ENCODE measurements at places on chromosomes 16 and 17. TPM values are rescaled to one million over a fixed set of nuclear protein-coding genes. Genes with fewer than 3 reads are reported as not detected.

DNA sequence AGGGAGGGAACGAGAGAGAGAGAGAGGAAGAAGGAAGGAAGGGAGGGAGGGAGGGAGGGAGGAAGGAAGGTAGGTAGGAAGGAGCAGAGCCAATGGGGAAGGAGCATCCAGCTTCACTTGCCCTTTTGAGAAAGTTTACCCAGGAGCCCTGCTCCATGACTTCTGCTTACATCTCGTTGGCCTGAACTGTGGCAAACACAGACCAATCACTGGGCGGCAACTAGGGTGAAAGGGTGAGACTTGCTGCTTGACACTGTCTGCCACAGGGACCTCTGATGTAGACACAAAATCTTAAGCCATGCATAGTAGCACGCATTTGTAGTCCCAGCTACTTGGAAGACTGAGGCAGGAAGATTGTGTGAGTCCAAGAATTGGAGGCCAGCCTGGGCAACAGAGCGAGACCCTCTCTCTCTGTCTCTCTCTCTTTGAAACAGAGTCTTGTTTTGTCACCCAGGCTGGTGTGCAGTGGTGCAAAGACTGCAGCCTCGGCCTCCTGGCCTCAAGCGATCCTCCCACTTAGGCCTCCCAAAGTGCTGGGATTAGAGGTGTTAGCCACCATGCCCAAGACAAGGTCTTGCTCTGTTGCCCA is 19.5 kb upstream of the TUBG2 start:
- DNase-seq: no peak

The PPP4C gene
- 32.7 TPM for total RNA-seq

DNA sequence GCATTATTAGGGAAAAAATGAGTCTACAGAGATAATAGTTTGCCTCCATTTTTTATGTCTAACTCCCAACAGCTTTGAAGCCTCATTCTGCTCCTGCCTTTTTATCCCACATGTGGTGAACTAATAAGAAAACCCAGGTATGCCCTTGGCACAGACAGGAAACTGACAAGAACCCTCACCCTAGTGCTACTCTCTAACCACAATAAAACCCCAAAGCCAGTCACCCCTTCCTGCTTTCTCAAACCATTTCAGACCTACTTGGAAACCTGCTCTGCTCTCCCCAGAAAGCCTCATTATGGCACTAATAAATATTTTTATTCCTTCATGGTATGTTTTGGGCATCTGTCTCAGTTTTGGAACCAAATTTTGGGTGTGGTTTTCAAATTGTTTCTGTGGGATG is 3.9 kb upstream of the MARVELD3 start:
- DNase-seq: no peak

DNA sequence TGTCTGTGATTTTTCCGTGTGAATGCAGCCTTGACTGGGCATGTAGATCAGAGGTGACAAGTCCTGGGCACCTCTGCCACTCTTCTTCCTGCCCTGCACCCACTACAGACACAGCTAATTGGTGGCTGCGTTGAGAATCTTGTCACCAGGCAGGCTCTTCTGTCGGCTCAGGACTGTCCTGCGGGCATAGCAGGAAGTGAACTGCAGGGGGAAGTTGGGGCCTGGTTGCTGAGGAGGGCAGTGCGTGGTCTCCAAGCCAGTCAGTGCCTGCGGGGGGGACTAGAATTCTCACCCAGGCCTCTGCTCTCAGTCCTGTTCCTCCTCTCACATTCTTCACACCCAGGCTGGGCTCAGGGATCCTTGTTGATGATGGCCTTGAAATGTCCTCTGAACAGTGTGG is 50.5 kb downstream of the JPH3 start:
- DNase-seq: no peak

DNA sequence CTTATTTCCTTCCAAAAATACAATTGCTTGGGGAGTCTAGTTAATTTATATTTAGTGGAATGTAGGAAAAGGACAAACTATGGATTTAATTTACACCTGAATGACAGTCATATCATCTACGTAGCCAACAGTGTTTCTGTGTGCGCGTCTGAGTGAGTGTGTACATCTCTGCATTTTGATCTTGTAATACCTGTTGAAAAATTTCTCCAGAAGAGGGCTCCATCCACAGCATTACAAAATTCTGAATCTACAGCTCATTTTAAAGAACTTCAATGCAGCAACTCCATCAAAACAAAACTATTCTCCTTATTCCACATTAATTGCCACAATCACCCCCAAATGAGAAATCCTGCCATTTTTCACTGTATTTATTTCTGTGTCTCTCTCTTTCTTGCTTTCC is 3.9 kb downstream of the CDH13 start:
- DNase-seq: no peak

GRCh38 chr17:11557727-11558452 is 40.4 kb upstream of the DNAH9 start:
- no peak for DNase-seq
